Keratinocyte (primary cell): ENCODE measurements at places on chromosomes 7 and 10.

DNA sequence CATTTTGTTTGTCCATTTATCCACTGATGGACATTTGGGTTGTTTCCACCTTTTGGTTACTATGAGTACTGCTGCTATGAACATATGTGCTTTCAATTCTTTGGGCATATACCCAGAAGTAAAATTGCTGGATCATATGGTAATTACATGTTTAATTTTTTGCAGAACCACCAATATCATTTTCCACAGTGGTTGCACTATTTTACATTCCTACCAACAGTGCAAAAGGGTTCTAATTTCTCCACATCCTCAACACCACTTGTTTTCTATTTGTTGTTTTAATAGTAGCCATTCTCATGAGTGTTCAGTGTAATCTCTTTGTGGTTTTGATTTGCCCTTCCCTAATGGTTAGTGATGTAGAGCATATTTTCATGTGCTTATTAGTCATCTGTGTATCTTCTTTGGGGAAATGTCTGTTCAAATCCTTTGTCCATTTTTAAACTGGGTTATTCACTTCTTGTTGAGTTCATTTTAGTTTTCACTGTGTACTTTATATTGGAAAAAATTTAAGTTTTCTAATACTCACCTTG is 101.9 kb downstream of the HIBADH start:
- peaks cover under 1% of the 10 kb centered on the region for H3K4me1 ChIP-seq
- no peak overlapping the region for H3K27ac ChIP-seq
- H3K27me3 ChIP-seq: no peaks in the 10 kb centered on the region
- no peaks in the 10 kb centered on the region for H3K36me3 ChIP-seq
- H3K4me3 ChIP-seq: no peak overlapping the region

GRCh38 chr10:16408379-16408778 is 28.4 kb upstream of the PTER start:
- no peak overlapping the region for H3K4me3 ChIP-seq
- no peak for DNase-seq
- no peak overlapping the region for H3K27ac ChIP-seq
- no peaks in the 10 kb centered on the region for H3K36me3 ChIP-seq
- no peaks in the 10 kb centered on the region for H3K27me3 ChIP-seq

- peaks cover 3% of the 10 kb centered on the region for H3K36me3 ChIP-seq
- DNase-seq: no peak
- H3K27me3 ChIP-seq: no peaks in the 10 kb centered on the region
- no peak overlapping the region for H3K4me3 ChIP-seq
- no peaks in the 10 kb centered on the region for H3K4me1 ChIP-seq
Observed at GRCh38 chr7:7595451-7595850, 28.8 kb downstream of the MIOS start.

- no peak overlapping the region for H3K4me3 ChIP-seq
- no peak overlapping the region for H3K27ac ChIP-seq
- no peak for DNase-seq
- H3K27me3 ChIP-seq: no peaks in the 10 kb centered on the region
- H3K4me1 ChIP-seq: peaks cover 23% of the 10 kb centered on the region
- H3K36me3 ChIP-seq: no peaks in the 10 kb centered on the region
Observed at GRCh38 chr10:119248681-119249080, 41.3 kb downstream of the GRK5 start.

GRCh38 chr10:46293228-46293627 is 6.4 kb downstream of the ANTXRL start:
- no peaks in the 10 kb centered on the region for H3K36me3 ChIP-seq
- H3K27ac ChIP-seq: no peak overlapping the region
- H3K27me3 ChIP-seq: no peaks in the 10 kb centered on the region
- no peak for DNase-seq

DNA sequence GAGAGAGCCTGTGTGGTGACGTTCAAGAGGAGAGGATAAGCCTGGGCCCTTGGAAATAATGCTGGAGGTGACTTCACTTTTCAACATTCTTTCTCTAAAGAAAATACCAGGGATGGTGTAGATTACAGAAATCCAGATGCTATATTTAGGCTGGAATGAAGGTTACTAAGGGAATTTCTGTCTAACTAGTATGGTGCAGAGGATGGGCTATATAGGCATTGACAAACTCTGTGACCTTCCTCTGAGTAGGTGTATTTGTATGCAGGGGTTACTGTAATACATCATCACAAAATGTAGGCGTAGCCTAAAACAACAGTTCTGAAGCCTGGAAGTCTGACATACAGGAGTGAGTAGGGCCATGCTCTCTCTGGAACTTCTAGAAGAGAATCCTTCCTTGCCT is 155.3 kb upstream of the INHBA start:
- peaks cover 3% of the 10 kb centered on the region for H3K27me3 ChIP-seq
- H3K27ac ChIP-seq: no peak overlapping the region
- no peak for DNase-seq
- H3K4me1 ChIP-seq: no peaks in the 10 kb centered on the region

DNA sequence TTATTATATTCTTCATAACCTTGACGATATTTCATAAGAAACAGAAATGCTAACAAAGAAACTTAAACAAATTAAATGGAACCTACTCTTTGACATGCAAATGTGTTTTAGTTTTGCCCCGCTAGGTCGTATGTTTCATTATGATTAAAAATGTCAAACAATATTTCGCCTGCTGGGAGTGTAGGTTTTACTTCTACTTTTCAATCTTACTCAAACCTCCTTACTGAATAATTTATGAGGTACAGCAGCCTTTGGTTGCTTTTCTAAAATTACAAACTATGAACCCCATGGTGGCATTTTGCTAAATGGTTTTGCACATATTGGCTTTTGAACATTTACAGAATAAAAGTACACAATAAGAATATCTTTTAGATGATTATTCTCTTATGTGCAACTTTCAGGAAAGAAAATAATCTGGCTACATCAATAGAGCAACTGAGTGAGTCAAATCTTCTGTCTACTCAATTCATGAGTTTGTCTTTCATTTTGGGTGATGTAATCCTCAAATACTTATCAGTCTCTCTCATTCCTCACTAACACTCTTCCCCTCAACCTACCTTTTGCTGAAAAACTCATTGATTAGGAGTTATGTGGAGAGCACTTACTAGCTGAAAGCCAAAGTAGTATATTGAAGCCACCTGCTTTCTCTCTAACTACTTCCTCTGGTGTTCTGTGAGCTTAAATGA is 1226.4 kb downstream of the XPNPEP1 start:
- H3K36me3 ChIP-seq: no peaks in the 10 kb centered on the region
- H3K4me3 ChIP-seq: no peak overlapping the region
- no peak overlapping the region for H3K27ac ChIP-seq
- H3K27me3 ChIP-seq: no peaks in the 10 kb centered on the region

DNA sequence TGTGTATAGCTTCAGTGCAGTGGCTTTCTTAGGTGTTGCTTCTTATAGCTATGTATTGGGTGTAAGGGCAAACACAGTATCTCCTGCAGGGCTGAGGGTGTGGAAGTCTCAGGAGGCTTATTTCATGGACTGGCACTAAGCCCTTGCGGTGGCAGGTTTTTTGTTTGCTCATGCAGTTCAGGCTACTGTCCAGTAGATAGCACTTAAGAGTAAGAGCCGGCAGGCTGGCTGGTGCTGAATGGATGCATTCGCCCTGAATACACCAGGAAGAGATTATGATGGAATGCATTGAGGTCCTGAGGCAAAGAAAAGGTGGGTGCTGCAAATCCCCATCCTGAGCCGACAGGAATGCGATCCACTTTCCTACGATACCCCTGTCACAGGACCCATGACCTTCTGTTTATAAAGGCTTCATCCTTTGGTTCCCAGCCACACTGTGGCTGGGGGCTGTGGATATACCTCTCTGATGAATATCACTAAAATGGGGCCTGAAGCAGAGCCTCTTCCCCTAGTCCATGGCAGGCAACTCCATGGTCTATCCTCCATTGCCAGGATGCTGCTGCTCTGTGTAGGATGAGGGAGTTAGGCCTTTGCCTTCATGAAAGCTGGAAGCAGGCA is 44.9 kb downstream of the ANXA8 start:
- peak; percentile 9 for DNase-seq
- no peak overlapping the region for H3K27ac ChIP-seq
- no peaks in the 10 kb centered on the region for H3K27me3 ChIP-seq
- H3K36me3 ChIP-seq: no peaks in the 10 kb centered on the region
- H3K4me1 ChIP-seq: no peaks in the 10 kb centered on the region
